ENCODE measurements at places on chromosomes 1 and 21.

DNA sequence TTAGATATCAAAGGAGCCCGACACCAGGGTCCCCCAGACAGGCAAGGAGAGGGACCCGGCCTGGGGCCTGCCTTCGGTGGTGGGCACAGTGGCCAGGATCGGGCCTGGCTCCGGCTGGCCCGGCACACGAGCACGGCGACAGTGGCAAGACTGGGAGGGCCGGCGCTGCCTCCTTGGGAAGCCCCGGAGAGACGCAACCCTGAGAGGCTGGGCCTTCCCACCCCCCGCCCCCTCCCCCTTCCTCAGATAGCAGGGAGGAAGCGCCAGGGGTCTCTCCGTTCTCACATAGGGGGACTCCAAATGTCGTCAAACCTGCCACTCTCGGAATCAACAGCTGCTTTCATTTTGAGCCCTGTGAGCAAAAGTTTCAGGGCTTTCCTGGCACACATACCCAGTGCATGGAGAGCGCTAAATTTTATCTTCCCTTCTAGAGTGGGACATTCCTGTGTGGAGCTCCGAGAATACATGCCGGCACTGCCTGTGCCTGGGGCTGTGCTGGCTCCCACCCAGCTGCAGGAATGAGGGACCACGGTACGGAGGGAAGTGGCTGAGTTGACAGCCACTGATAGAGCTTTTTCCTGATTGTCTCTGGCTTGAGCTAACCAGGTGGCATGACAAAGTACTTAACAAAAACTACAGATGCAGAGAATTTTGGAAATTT is 62.4 kb downstream of the CD247 start:
- DNase-seq, result no peak

GRCh38 chr1:201383647-201384405 is 6.3 kb upstream of the TNNT2 start:
- no peak for DNase-seq

DNA sequence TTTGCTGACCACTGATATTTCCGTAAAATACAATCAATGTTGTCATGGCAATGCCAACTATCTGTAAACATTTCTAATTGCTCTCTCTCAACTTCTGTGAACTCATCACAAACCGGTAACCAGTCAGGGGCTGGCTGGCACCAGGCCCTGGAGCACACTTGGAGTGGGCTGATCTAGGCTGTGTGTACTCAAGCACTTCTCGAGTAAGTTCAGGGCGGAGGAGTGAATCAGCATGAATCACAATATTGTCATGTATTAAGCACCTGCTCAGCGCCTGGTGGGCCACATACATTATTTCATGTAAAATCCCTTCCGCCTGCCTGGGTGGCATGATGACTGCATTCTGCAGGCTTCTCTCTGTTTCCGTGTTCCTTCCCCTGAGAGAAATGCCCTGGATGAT is 212.4 kb downstream of the FOXD2 start:
- no peak for DNase-seq

- no peak for DNase-seq
Measured at GRCh38 chr1:44409757-44410156, 4.7 kb downstream of the RNF220 start.

GRCh38 chr1:22043198-22043769 is 9.2 kb upstream of the CDC42 start:
- DNase-seq, result no peak

DNA sequence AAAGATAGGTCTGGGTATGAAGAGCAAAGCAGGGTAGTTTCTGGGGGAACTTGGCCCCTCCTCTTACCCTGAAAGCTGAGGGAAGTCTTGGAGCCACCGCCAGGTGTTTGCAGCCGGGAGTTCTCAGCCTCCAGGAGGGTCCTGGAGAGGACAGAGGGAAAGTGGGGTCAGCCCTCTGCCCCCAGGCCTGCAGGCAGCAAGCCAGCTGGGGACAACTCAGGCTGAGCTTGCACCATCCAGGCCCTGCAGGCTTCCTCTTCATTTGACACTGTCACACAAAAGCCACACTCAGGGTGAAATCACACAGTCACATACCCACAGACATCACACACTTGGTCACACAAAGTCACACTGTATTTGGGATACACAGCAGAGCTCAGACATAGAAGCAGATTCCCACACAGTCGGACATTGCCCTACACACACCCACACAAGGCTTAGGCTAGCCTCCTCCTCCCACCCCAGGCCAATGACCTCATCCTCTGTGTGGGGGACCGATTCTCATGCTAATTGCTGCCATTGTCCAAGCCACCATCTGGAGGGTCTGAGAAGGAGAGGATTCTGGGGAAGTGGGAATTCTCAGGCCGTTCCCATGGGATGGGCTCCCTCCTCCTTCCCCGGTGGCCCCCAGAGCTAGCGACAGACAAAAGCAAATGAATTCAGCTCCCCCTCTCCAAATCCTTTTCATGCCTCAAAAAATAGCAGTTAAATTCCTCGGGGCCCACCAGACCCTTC is 3.7 kb downstream of the NES start:
- DNase-seq, result peak; percentile 64

- peak; percentile 66 for DNase-seq
Measured at GRCh38 chr1:22739648-22740385, 29.2 kb downstream of the EPHB2 start.

- DNase-seq, result no peak
Measured at GRCh38 chr1:151721788-151722510, 627 bp downstream of the RIIAD1 start.

DNA sequence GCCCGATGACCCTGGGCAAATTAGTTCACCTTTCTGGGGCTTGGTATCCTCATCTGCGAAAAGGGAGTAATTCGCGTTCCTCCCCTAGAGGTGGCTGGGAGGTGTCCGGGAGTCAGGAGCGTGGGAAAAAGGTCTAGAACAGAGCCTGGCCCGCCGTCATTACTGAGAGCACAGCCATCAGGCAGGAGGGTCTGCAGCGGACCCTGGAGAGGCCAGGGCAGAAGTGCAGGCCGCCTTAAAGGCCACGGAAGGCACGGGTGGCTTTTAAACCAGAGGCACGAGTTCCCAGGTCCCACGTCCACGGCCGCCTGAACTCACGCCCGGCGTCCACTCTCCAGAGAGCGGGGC is 850 bp downstream of the PANK4 start:
- no peak for DNase-seq

DNA sequence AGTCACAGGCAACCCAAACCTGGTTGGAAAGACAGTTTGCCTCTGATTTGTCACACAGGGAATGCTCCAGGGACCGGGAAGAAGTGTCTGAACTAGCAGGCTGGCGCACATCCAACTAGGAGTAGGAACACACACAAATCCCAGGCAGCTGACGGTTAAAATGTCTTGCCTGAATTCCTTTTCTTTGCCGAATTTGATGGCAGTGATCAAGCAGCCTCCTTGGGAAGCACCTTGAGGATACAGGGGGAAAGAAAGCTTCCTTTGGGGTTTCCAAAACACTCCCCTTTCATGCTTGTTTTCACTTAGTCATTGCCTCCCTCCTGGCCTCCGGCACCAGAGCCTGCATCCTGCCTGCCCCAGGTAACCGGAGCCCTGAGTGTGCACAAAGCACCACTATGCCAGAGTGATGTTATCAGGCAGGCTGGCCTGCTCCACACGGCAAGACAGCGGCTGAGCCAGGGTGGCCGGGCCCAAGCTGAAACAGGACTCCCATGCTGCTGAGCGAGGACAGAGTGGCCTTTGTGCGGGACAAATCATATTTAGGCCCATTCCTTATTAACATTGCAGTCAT is 193.8 kb downstream of the LMX1A start:
- no peak for DNase-seq

- DNase-seq, result no peak
Measured at GRCh38 chr1:15974855-15975254, 1.0 kb downstream of the ZBTB17 start.

DNA sequence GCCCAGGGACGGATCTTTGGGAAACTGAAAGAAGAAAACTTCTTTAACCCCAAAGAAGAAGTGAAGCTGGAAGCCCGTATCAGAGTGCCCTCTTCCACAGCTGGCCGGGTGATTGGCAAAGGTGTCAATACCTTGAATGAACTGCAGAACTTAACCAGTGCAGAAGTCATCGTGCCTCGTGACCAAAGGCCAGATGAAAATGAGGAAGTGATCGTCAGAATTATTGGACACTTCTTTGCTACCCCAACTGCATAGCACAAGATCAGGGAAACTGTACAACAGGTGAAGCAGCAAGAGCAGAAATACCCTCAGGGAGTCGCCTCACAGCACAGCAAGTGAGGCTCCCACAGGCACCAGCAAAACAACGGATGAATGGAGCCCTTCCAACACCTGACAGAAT is 114.0 kb downstream of the NBPF12 start:
- no peak for DNase-seq

DNA sequence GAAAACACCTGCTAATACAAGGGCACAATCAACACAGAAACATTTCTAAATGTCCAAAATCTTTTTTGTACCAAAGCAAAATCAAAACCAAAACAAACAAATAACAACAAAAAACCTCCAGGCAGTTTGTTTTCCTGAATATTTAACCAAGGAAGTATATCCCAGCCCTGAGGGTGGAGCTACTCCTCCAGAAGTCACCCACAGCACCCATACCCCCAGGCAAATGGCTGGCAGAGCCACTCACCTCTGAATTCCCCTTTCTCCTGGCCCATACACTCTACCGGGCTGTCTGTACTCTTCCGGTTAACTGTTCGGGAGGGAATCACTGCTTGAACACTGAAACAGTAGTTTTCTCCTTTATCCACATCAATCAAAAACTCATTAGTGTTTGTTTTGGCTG is 9.5 kb downstream of the F3 start:
- no peak for DNase-seq

DNA sequence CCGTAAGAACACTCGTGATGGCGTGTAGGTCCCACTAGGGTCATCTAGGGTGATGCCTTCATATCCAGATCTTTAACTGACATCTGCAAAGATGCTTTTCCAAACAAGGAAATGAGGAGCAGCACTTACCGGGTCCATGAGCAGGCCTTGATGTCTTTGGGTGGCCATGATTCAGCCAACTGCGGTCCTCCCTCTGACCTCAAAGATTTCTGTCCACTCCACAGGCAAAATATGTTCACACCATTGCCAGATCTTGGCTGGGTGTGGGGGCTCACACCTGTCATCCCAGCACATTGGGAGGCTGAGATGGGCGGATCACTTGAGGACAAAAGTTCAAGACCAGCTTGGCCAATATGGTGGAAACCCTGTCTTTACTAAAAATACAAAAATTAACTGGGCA is 18.2 kb downstream of the TRPM2 start:
- DNase-seq, result no peak

DNA sequence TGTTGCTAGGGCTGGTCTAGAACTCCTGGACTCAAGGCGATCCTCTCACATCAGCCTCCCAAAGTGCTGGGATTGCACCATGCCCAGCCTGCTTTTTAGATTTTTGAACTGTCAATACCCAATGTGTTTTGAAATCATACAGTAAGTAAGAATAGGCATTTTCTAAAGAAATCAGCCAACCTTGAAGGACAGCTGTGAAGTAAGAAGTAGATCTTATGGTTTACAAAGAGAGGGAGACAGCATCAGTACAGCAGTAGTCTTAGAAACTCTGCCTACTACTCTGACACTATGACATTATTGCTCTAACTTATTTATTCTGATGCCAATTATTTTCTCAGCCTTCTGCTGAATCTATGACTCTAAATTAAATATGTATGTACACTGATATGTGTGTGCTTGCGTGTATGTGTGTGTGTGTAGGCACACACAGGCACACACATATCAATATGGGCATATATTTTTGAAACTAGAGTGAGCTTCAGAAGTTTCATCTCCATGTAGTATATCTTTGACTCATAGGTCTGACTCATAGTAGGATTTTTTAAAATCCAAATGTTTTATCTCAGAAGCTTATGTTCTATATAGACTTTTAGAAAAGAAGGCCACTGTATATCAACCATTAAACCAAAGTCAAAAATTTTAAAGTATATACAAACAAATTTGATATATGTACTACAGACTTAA is 140.4 kb downstream of the COL24A1 start:
- no peak for DNase-seq

GRCh38 chr21:20971296-20971921 is 26.8 kb upstream of the NCAM2 start:
- peak; percentile 63 for DNase-seq

DNA sequence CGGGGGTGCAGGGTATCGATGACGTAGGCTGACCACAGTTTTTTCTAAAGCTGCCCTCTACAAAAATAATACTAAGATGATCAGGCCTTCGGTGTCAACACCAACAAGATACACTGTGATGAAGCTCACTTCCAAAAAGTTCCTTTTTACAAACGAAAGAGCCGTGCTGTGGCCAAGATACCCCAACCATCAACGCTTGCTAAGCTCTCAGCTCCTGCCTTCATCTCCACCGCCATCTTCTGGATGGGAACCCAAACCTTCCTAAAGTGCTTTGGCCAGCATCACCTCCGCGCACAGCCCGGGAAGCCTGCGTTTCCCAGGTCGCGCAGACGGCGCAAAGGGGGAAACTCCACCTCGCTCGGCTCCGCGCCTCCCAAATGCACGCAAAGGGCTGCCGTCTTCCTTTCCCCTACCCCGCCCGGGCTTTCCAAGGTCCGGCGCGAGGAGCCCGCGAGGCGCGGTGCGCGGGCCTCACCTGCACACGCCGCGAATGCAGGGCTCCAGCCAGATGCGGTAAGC is 541 bp downstream of the USP48 start:
- peak; percentile 54 for DNase-seq

DNA sequence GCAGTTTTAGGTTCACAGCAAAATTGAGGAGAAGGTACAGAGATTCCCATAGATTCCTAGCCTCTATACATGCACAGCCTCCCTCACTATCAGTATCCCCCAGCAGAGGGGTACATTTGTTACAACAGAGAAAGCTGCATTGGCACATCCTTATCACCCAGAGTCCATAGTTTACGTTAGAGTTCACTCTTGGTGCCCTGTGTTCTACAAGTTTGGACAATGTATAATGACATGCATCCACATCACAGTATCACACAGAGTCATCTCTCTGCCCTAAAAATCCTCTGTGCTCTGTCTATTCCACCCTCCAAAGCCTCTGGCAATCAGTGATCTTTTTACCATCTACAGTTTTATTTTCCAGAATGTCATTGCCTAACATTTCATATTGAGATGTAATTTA is 22.3 kb upstream of the RGS16 start:
- DNase-seq, result no peak

DNA sequence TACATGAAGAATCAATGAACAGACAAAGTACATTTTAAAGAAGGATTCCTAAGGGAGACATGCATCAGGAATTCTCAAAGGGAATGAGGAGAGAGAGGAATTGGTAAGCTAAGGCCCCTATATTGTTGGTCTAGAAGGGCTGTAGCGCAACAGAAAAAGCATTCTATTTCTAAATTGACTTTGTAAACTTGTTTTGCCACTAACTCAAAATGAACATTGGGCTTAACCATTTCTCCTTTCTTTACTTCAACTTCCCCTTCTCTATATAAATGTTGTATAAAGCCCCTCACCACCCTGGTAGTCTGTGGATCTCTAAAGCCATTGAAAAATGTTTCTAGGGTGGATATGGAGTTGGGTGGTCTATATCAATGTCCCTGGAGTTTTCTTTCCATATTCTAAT is 20.4 kb upstream of the OR6N2 start:
- DNase-seq, result no peak
